ENCODE measurements at places on chromosomes 4 and X.

DNA sequence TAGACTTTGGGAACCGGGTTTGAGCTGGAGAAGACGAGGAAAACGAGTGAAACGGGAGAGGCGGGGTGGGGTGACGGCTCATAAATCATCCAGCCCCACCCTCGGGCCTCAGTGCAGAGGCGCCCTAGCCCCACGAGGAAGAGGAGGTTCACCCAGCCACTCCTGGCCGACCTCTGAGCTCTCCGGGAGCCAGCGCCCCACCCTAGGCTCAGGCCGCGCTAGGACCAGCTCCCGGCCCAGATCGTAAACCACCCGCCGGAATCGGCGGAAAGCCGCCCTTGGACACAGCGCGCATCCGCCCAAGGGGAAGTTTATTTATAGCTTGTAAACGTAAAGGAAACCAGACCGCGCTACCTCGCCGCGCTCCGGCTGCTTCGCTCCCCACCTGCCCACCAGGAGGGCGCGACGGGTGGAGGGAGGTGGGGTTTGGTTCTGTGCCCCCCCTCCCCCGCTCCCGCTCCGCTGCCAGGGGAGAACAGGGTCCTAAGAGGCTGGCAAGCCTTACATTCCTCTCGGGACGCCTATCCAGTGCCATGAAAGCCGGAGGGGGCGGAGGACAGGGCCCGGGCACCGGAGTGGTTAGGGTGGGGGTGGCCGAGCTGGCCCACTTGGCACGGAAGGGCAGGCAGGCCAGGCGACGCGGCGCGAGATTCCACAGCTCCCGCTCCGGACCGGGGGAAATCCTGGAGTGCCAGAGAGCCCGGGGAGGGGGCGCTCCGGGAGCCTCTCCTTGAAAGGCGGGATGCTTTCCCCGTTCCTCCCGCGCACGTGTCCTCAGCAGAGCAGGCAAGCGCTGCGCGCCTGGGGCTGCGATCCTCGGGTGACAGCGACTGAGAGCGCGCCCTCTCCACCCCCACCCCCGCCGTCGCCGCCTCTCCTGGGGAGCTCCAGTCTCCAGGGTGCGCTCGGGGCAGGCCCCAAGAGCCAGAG is 84.2 kb downstream of the BCOR start:
- no peaks in the 10 kb centered on the region for H3K36me3 ChIP-seq
- H3K4me1 ChIP-seq: no peaks in the 10 kb centered on the region
- DNase-seq: peak; percentile 80
- peak overlapping the region; percentile 67 for H3K4me3 ChIP-seq

GRCh38 chr4:14627038-14627437 is 375.2 kb upstream of the CPEB2 start:
- no peaks in the 10 kb centered on the region for H3K36me3 ChIP-seq
- H3K27ac ChIP-seq: no peak overlapping the region
- H3K4me3 ChIP-seq: no peak overlapping the region
- no peaks in the 10 kb centered on the region for H3K27me3 ChIP-seq
- no peak for DNase-seq

DNA sequence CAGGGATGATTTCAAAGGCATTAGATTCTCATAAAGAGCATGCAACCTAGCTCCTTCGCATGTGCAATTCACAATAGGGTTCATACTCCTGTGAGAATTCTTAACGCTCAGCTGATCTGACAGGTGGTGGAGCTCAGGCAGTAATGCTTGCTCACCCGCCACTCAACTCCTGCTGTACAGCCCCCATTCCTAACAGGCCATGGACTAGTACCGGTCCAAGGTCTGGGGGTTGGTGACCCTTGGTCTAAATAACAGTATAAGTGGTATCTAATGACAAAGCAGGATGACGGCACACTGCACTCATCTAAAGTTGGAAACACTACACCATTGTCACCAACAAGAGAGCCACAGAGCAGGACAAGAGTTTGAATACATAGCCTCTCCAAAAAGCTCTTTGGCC is 28.5 kb downstream of the ADGRA3 start:
- H3K36me3 ChIP-seq: no peaks in the 10 kb centered on the region
- DNase-seq: no peak
- H3K27ac ChIP-seq: no peak overlapping the region
- no peaks in the 10 kb centered on the region for H3K27me3 ChIP-seq
- no peak overlapping the region for H3K4me3 ChIP-seq
- no peaks in the 10 kb centered on the region for H3K4me1 ChIP-seq

DNA sequence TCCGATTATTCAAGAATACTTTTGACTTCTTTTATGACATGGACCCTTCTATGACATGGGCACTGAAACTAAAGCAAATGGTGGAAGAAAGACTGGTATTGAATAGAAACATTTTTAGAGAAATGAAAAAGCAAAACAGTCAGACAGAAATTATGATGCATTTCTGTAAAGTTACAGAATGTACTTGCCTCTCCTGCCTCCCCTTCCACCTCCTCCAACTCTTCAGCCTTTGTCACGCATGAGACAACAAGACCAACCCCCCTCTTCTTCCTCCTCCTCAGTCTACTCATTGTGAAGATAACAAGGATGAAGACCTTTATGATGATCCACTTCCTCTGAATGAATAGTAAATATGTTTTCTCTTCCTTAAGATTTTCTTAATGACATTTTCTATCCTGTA is 46.3 kb upstream of the HUWE1 start:
- H3K27ac ChIP-seq: no peak overlapping the region
- H3K36me3 ChIP-seq: no peaks in the 10 kb centered on the region
- DNase-seq: no peak

GRCh38 chrX:140744085-140744484 is 34.5 kb downstream of the LINC00632 start:
- DNase-seq: no peak
- no peak overlapping the region for H3K27ac ChIP-seq
- H3K36me3 ChIP-seq: no peaks in the 10 kb centered on the region

DNA sequence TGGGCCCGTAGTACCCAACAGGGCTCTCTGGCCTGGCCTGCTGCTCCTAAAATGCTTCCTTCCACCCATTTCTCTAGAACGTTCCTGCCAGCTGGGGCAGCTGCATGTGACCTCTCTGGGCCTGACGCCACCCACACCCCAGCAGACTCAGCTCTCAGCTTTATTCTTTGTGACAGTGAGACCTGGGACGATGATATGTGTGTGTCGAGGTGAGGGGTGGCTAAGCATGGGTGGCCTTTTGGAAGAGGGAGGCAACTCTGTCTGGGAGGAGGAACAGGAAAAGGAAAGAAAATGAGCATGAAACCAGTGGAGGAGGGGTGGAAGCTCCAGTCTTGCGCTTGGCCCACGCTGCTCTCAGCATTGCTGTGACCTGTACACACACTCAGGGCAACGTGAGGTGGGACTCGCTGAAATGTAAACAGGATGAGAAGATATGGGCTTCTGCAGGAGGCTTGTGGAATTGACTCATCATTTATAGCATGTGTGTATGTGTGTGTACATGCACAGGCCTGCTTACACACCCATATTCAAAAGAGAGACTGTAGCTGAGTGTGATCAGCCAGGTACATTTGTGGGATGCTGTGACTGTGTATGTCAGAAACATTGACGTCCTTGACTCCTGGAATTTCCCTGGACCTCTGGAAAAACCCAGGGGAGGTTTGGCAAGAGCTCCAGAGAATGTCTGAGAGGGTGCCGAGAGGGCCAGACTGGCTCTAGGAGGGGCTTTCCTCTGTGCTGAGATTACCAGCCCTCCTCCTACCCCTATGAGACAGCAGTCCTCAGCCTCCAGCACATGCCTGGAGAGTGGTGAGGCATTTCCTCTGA is 137.9 kb downstream of the PJA1 start:
- no peak for DNase-seq
- no peaks in the 10 kb centered on the region for H3K36me3 ChIP-seq
- no peak overlapping the region for H3K4me3 ChIP-seq
- no peak overlapping the region for H3K27ac ChIP-seq

DNA sequence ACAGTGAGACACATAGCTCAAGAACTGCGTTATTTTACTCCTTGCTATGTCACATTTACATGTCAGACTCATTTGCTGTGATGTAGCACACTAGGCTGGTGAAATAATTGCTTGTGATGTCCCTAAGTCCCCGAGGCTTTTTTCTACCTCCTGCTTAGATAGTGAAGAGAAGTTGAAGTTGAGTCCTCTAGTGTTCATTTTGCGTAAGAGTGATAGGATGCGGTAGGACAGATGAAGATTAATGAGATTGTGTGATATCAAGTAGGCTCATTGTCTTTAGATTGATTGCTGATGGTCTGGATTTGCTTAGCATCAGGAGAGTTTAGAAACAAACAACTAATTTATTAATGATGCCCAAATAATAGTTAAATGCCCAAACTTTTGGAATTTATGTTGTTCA is 173.6 kb upstream of the NUDT6 start:
- no peak overlapping the region for H3K4me3 ChIP-seq
- H3K27ac ChIP-seq: no peak overlapping the region
- peaks cover 3% of the 10 kb centered on the region for H3K36me3 ChIP-seq
- no peak for DNase-seq
- H3K4me1 ChIP-seq: no peaks in the 10 kb centered on the region
